Stimulated activated CD8-positive, alpha-beta memory T cell treated with anti-CD3 and anti-CD28 coated beads, Interleukin-15, amount 100 ng/mL, for 1 hour (primary cell): ENCODE measurements at places on chromosomes 2 and 18.

GRCh38 chr2:180158961-180159360 lies 151.9 kb upstream of the CWC22 start:
- DNase-seq: no peak

DNA sequence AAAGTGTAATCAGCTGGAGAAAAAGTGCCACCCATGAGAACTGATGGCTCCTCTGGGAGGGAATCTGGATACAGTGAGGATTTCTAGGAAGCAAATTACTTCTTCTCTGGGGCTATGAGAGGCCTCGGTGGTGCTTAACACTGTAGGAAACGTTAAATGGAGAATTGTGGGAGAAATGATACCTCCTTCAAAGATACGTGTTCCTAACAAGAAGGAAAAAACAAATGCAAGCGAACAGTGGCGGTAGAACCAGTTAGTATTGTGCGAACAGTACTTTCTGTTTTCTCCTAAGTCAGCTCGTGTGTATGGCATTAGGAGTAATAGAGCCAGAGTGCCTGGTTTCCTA lies 587 bp upstream of the MTIF2 start:
- no peak for DNase-seq

GRCh38 chr2:3186766-3187165 lies 190.9 kb downstream of the EIPR1 start:
- DNase-seq: no peak

DNA sequence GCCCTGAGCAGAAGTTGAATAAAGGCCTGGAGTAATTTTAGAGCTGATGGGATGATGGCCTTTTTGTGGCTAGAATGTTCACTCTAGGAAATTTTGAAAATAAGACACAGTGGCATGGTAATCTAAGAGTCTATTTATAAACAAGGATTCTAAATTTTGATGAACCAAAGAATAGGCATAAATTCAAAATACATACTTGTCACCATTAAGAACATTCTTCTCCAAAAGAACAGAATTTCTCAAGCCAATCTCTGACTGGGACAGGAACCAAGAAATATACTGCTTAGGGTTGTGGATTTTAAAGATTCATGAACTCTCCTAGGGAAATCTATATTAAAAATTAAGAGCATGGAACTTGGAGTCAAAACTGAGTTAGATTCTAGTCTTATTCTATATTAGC lies 98.2 kb upstream of the SETBP1 start:
- no peak for DNase-seq

- DNase-seq: no peak
These were observed 16.7 kb downstream of the MYCN start for GRCh38 chr2:15956751-15957736.

GRCh38 chr18:26419746-26420145 lies 128.6 kb downstream of the KCTD1 start:
- DNase-seq: no peak

- no peak for DNase-seq
These were observed 97.2 kb upstream of the GLI2 start for GRCh38 chr2:120638450-120638849.

GRCh38 chr2:38505779-38506178 lies 96.9 kb downstream of the HNRNPLL start:
- no peak for DNase-seq

- no peak for DNase-seq
These were observed 6.4 kb upstream of the ANKRD12 start for GRCh38 chr18:9130195-9130594.

DNA sequence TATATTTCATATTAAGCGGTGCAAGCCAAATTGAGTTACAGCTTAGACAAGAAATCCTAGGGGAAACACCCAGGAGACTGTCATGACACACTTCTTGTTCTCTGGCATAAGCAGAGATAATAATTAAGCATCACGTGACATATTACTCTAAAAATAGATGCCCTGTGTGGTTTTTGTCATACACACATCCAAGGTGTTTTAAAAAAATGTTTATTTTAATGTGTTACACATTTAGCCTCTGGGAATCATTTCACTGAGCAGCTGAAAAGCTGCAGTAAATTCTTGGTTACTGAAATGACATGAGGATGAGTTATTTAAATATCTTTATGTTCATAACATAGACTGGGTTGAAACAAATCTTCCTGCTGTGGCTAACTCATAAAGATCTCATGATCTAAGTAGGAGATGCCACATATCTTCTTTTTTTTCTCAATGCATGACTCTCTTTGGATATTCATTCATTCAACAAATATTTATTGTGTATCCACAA lies 38.0 kb upstream of the ERMN start:
- DNase-seq: no peak

DNA sequence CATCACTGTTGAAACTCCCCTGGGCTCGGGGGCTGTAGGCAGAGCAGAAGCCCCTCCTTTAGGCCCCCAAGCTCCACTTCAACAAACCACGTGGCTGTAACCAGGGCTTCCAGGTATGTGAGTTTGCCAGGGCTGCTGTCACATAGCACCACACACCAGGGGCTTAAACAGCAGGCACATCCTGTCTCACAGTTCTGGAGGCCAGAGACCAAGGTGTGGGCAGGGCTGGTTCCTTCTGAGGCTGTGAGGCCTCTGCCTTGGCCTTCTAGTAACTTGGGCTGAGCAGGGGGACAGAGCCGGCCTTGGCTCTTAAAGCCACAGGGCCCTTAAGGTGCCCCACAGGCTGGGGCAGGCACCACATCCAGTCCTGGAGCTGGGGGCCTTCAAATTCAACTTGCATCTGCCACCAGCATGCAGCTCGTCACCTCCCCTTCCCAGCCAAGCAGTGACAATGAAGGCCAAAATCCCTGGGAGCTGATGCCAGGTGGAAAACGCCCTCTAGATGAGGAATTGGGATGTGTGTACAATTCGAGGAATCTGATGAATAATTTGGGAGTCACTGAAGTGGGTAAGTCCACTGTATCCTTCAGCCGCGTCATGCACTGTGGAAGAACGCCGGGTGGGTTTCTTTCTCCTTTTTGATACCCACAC lies 104.2 kb upstream of the ODC1 start:
- DNase-seq: no peak

DNA sequence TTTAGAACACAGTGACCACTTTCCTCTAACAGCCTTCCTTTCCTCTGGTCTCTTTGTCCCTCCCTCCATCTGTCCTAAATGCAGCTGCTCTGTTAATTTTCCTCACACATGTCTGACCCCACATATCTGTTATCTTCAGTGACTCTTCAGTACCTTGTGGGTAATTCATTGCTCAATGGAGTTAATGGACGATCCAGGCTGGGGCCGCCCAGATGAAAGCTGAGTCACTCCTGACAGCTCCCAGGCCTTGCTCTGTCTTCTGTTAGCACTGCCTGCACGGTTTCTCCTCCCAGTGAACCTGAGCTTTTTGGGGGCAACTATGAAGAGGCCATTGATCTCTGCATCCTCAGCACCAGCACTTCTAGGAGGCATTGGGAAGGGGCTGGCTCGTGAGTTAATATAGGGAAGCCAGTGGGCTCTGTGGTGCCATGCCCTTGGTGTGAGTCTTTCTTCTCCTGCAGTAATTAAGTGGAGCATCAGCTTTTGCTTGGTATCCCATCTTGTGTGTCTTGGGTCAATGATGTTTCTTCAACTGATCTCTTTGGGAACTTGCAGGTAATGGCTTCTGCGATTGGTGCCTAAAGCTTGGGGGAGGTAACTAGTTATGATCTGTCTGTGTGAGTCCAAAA lies 67.3 kb downstream of the SNORC start:
- no peak for DNase-seq

- DNase-seq: no peak
These were observed 1423.2 kb upstream of the NXPH2 start for GRCh38 chr2:140203347-140203746.

- DNase-seq: no peak
These were observed 580.9 kb upstream of the HNMT start for GRCh38 chr2:137383391-137383790.

DNA sequence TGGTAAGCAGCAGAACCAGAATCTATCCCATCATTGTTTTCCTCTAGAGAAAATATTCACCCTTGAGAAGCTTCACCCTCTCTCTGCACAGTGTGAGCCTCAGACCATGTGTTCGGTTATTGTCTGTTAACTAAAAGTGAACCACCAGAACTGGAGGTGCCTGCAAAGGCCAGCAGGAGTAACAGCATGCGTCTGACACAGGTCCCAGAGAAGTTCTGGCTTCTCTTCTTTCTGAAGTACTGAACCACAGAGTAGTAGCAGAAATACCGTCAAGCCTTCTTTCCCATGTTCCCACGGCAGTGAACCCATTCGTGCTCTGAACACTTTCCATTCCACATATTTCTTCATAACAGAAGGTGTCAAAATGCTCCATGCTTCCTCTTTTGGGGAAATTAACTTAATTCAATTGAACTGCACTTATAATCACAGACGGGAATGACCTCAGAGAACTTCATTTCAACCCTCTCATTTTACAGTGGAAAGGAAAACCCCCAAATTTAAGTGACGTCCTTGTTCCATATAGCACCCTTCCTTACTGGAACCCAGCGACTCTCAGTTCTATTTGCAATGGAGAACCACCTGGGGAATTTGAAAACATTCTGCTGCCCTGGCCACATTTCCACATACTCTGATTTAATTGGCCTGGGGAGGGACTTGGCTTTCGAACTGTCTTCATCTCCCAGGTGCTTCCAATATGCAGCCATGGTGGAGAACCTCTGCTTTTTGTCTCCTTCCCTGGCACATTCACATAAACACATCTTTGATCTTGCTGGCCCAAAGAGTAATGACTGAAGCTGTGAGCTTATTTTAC lies 519.1 kb downstream of the RNF144A start:
- DNase-seq: no peak

DNA sequence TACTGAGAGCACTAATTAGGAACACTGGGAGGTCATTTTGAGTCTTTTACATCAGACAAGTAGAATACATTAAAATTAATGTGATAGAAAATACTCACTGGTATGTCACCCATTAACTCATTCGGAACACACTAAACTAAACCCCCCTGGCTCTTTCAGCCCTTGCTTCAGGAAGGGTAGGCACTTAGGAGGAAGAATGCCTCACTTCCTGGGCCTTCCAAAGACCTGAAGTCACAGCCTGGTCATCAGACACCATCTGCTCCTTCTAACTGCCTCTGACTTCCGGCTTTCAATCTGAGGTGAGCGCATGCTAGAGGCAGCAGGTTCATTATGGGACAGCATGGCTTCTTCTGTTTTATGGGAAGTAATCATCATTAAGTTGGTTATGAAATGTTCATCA lies 451.4 kb downstream of the PID1 start:
- DNase-seq: no peak

- DNase-seq: no peak
These were observed 94.2 kb downstream of the PTPN4 start for GRCh38 chr2:119853777-119854399.

DNA sequence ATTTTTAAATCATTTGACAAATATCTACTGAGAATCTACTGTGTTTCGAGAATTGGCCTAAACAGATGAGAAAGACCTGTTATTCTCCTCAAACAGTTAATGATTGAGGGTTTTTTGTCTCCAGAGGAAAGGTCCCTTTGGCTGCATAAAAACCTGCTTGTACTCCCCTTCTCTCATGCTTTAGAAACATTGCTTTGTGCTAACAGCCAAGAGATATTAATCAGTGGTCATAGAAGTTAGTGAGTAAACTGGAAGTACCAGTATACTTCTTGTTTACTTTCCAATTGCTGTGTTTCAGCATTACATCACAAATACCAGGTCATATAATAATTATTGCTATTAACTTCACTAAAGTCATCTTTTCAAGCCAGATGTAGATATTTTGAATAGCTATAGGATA lies 34.1 kb downstream of the ITGB6 start:
- no peak for DNase-seq

DNA sequence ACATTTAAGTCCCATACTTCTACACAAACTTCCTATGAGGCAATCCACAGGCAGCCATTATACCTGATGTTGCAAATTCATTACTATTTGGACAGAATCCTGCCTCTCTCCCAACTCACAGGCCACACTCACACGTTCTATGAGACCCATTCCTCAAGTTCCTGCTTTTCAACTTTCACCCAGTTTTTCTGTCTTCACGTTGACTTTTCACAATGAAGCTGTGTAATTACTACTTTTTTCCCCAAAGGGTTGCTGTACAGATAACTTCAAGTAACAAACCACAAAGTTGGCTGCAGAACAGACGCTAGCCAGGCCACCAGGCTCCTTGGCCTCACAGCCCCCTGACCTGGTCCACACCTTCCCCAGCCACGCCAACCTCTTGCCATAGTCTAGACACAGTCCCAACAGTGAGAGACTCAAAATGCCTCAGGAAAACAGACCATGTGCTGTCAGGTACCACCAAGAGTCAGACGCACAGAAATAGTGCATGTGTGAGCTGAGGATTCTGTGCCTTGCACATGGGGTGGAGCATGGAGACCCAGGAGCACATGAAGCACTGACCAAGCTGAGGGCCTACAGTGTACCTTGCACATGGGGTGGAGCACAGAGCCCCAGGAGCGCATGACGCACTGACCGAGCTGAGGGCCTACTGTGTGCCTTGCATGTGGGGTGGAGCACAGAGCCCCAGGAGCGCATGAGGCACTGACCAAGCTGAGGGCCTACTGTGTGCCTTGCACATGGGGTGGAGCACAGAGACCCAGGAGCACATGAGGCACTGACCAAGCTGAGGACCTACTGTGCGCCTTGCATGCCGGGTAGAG lies 61.0 kb downstream of the EIPR1 start:
- DNase-seq: no peak

DNA sequence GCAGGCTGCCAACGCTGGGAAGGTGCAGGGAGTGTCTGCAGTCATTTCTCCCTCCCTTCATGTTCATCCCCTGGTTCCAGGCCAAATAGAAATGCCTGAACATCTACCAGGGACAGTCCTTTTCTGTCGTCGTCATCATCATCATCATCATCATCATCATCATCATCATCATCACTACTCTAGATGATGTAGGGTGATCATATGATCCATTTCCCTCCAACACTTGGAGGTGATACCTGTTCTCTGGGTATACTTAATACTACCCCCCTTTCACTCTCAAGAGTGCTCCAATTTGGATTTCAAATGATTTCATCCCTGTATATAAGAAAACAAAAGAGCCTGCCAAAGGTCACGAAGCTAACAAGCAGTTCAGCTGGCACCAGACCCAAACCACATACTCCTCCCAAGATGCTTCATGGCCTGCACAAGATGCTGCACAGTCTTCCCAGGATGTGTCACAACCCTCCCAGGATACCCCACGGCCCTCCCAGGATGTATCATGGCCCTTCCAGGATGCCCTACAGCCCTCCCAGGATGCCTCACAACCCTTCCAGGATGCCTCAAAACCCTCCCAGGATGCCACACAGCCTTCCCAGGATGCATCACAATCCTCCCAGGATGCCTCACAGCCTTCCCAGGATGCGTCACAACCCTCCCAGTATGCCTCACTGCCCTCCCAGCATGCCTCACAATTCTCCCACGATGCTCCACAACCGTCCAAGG lies 257.9 kb downstream of the DYSF start:
- DNase-seq: no peak

DNA sequence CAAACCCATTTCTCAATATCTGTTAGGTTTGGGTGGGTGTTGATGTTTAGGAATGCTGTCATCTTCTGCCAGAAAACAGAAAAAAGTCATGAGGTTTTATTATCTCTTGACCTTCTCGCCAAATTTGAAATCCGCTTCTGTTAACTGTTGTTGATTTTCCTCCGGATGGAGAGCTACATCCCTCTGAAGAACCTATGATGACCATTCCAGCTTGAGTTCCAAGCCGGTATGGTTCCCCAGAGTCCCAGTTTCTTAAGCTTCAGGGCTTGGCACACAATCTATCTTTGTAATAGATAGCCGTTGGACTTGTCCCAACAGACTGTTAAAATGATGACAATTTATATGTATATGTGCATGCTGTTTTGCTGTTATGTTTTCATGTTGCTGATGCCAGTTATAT lies 1201.0 kb downstream of the LRP1B start:
- no peak for DNase-seq
